Iris pigment epithelial cell (primary cell): ENCODE measurements at places on chromosomes 6 and 20.

DNA sequence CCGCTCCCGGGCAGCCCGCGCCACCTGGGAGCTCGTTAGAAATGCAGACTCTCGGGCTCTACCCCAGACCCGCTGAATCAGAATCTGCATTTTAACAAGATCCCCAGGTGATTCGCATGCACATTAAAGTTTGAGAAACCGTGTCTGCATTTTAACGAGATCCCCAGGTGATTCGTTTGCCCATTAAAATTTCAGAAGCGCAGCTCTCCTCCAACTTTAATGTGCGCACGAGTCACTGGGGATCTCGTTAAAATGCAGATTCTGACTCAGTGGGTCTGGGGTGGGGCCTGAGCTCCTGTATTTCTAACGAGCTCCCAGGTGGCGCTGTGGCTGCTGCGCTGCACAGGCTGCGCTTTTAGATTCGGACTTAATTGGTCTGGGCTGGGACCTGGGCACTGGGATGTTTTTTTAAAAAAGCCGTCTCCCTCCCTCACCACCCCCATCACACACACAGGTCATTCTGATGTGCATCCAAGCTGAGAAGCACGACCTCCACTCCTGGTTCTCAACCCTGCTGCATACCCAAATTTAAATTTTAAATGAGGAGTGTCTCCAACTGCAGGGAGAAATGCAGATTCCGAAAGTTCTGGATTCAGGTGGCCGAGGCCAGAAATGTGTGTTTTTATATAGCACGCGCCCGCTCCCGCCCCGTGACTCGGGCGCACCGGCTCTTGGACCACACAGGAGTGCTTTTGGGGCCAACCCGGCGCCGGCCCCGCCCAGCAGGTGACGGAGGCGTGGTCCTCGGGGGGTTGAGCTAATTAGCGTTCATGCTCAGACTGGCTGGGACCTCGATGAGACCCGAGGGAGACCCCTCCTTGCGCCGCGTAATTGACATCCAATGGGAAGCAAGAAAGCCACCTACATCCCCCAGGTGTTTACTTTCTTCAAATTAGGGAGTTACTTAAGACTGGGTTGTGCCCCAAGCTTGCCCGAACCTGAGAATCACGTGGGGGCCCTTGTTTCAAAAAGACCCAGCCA, 85.8 kb downstream of the ZFP64 start:
- peak; percentile 46 for DNase-seq

GRCh38 chr6:94559829-94560537, 1017.4 kb upstream of the MANEA start:
- DNase-seq, result no peak

GRCh38 chr6:7759320-7759719, 33.4 kb downstream of the BMP6 start:
- DNase-seq, result no peak

GRCh38 chr20:30921286-30922071, 336.0 kb upstream of the DEFB115 start:
- no peak for DNase-seq
